ENCODE measurements at places on chromosomes 6 and 20.

DNA sequence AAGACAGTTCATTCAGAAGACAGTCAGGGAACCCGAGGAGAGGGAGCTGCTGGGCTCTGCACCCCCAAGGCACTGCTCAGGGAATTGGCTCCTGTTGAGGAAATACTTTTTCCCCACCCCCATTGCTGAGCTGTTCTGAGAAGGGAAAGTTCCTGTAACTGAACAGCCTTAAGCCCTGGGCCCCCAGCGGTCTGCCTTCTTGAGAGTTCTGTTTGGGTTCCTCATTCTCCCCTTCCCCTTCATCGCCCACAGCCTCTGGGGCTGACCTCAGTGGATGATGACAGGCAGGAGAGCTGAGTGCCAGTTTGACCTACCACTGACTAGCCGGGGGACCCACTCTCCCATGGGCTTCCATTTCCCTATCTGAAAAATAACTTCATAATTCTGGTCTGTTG is 10.7 kb downstream of the HCK start:
- DNase-seq: no peak

GRCh38 chr6:125041740-125042459 is 79.7 kb downstream of the RNF217 start:
- no peak for DNase-seq

DNA sequence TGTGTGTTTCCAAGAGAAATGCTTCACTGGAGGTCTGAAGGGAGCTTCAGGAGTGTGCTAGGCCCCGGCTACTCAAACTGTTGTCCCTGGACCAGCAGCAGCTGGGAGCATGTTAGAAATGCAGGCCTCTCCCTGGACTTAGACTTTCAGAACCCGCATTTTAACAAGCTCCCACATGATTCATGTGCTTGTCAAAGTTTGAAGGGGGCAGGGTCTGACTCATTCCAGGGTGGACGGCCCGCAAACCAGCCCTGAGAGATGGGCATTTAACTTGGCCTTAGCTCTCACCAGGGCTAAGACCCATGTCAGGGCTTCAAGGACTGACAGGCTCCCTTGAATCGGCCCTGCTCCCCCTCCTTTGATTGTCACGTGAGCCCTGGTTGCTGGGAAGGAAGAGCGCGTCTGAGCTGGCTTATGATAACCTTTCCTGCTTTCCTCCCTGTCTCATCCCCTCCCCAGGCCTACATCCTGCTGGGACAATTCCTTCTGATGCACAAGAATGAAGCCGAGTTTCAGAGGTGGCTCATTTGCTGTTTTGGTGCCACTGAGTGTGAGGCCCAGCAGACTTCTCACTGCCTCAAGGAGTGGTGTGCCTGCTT is 35.5 kb downstream of the BANF2 start:
- DNase-seq: no peak

DNA sequence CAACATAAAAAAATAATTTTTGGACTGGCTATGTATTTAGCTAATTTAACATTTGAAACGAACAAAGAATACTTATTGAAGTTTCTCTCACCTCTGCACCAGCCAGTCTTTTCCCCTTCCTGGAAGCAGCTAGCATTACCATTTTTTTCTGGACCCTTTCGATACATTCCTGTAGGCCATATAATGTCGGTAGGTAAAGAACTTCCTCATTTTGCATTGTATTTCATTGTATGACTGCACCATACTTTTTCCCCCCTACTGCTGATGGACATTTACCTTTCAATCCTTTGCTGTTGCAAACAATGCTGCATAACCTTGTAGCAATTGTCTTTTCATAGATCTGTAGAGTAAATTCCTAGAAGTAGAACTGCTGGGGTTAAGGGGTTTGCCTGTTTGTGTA is 17.6 kb downstream of the CBFA2T2 start:
- DNase-seq: no peak

DNA sequence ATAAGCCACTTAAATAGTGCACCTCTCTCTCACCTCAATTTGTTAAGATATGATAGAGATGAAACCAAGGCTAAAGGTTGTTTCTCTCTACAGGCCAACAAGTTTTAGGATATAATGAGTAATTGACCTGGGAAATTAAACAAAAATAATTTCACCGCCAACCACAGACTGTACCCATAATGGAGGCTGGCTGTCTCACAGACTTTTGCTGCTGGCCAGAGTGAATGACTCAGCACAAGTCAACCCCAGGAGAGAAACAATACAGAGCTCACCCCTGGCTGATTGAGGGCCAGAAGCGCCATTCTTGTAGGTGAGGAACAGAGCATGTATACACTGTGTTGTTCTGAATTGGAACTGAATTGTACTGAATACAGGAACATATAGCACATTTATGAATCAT is 99.9 kb downstream of the CAP2 start:
- no peak for DNase-seq

DNA sequence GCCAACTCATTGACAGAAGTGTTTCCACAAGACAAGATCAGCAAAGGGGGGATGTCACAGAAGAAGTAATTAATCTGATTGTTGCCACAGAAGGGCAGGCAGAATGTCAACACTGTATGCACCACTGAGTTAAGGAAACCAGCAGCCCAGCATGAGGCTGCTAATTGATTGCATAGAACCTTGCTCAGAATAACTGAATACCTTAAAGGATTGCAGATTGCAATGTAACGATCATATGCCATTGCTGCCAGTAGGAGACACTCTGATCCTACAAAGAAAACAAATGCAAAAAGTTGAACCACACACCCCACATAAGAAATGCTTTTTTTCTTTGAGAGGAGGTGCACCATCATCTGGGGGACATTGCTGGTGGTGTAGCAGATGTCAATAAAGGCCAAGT is 13.1 kb downstream of the OR5V1 start:
- DNase-seq: no peak

DNA sequence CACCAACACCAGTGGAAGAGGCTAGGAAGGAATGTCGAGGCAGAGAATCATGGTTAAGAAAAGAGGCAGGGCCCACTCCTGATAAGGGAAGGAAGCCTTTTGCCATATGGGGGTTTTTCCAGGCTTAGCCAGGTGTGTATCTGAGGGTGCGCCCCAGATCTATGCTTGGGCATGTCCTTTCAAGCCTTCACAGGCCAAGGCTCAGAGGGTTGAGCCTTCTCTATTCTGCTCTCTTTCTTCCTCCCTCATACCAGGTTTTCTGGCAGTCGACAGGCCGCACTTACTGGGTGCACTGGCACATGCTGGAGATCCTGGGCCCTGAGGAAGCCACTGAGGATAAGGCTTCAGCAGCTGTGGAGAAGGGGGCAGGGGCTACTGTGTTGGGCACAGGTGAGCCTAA is 4.7 kb downstream of the CUL9 start:
- DNase-seq: no peak

DNA sequence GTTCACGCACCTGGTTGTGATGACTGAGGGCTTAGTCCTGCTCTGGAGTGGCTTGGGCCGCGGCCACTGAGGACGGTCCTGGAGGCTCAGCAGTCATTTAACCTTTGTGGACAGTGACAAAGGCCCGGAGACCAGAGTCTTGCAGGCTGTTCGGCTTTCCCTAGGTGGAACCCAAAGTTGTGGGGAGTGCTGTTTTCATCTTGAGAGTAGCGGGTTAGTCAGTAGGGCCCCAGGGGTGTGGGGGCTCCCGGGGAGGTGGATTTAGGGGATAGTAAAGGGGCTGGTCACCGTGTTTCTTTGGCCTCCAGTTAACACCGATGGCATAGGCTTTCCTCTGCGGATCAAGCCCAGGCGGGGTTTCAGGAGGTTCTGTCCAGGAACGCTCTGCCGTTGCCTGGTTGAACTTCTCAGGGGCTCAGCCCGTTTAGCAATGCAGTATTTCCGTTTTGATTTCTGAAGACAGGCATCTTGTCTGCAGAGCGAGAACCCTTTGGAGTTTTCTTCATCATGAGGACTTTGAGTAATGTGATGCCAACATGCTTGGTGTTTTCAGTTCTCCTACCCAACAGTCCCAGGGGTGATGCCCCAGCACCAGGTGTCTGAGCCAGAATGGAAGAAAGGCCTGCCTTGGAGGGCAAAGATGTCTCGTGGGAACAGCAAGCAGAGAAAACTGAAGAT is 31.8 kb downstream of the ZNF831 start:
- DNase-seq: no peak

- no peak for DNase-seq
Observed at GRCh38 chr20:38066969-38067716, 33.6 kb downstream of the RPRD1B start.

DNA sequence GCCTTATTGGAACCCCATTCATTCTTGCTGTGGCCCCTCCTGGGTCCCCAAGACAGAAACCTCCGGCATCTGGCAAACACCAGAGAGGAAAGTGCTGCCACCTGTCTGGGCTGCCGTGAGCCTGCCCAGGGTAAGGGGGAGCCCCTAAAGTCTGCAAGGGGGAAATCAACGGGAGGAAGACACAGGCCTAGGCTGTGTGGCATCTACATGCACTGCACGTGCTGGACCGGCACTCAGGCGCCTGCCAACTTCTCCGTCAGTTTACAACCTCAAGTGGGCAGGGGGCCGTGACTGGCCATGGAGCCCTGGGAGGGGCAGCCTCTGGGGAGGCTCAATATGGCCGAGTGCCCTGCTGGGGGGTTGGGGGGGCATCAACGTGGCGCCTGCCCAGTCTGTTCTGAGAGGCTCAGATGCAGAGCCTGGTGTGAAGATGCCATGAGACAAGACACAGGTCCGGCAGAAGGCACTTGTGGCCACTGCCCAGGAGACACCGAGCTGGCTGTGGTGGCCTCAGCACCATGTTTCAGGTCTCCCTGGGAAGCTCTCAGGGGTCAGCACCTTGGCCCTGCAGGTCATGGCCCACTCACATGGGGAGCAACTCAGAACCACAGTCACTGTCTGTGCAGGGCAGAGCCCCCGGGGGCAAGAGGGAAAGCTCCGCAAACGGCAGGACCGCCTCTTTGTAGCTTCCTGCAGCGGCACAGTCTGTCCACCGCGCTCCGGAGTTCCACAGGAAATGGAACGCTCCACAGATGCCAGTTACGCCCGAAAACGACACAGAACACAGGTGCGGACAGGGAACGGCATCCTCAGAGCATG is 8.4 kb downstream of the UCKL1 start:
- no peak for DNase-seq

GRCh38 chr6:39240155-39240757 is 11.0 kb upstream of the KCNK5 start:
- DNase-seq: no peak

DNA sequence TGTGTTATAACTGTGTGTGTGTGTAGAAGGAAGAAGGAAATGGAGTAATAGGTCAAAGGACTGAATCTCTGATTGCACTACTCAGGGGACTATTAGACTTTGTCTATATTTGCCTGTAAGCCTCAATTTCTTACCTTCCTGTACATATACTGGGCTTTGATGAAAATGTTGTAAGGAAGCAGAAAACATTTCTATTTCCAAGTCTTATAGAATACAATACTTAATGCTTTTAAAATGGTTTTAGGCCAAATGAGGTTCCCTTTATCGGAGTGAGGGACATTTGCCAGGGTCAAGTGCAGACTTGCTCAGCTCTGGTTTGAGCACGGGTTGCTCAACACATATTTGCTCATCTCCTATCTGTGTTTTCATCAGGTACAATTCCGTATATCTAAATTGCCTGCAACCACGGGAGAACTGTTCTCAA is 28.3 kb downstream of the MEP1A start:
- DNase-seq: no peak

- no peak for DNase-seq
Observed at GRCh38 chr20:53071833-53072232, 99.7 kb downstream of the TSHZ2 start.

- no peak for DNase-seq
Observed at GRCh38 chr20:14523090-14523489, 185.7 kb upstream of the FLRT3 start.

DNA sequence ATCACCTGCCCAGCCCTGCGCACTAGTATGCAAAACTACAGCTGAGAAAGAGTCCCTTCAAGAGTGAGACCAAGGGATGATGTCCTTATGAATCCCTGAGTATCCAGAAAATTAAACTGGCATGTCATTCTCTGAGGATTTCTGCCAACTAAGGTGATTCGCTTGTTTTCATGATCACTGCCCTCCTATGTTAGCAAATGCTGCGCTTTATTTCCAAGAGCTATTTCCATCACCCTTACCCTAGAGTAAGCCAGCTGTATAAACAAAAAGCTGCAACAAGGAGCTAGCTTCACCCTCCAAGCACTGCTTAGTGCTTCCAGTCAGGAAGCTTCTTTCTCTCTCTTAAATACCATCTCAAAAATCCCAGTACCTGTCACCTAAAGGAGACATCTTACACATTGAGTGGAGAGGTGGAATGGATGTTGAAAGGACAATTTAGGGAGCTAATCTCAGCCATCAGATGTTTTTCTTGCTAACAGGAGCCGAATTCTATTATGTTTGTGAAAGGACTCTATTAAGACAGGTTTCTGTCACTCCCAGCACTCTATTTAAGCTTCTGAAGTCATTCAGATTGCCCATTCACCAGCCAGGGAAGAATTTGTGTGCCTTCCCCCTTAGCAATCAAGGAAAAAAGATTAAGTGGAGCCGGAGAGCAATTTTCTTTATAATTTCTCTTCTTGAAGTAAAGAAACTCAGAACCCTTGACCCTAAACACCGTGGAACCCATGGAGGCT is 322.2 kb downstream of the NRN1 start:
- DNase-seq: no peak

GRCh38 chr20:19761326-19761725 is 3.3 kb downstream of the RIN2 start:
- DNase-seq: no peak

DNA sequence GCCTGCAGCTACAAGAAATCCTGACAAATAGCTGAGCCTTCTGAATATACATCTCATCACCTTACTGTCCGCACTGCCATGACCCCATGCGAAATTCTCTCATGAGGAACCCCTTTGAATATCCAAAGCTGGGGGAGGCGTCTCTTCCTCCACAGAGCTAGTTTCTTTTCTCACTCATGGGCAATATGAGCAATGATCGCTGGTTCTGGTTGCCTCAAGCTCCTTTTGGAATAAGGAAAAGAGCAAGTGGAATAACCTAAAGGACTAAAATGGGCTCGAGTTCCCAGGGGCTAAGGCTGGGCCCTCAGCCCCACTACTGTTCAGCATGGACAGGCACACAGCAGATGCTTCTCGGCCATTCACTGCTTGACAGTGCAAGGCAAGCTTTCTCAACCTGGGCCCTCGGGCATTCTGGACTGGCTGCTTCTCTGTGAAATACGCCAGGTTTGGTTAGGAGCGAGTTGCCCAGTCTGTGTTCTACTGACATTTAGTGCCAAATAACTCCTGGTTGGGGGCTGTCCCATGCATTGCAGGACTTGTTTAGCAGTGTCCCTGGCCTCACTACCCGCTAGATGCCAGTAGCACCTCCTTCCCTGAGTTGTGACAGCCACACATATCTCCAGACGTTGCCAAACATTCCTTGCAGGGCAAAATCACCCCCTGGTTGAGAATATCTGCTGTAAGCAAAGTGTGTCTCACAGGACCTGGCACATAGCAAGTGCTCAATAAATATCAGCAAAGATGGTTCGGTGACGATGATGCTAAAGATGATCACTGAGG is 156.8 kb downstream of the CEBPB start:
- DNase-seq: no peak

DNA sequence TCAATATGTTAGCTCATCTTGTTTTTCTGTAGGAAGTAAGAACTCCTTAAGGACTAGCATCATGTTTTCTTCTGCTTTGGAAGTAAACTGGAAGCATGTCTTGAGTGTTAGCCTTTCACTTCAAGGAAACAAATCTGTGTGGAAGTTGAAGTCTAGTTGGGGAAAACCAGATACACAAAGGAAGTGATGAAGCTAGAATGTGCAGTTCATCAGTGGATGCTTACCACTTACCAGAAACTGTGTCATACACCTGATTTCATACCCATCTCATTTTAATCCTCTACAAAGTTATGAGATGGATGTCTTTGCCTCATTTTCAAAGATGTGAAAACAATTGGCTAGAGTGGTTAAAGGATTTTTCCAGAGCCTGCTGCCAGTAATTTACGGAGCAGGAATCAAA is 75.8 kb downstream of the TMEM170B start:
- no peak for DNase-seq

GRCh38 chr6:128657181-128657580 is 136.8 kb upstream of the PTPRK start:
- no peak for DNase-seq
